ENCODE measurements at places on chromosomes 6 and 20. TPM values are rescaled to one million over a fixed set of nuclear protein-coding genes. Genes with fewer than 3 reads are reported as not detected.

GRCh38 chr20:62368976-62369814 lies 2.1 kb upstream of the LAMA5 start:
- H3K36me3 ChIP-seq = no peaks in the 10 kb centered on the region
- no peak overlapping the region for H3K4me3 ChIP-seq
- peak overlapping the region; percentile 76 for H3K27ac ChIP-seq
- DNase-seq = no peak

DNA sequence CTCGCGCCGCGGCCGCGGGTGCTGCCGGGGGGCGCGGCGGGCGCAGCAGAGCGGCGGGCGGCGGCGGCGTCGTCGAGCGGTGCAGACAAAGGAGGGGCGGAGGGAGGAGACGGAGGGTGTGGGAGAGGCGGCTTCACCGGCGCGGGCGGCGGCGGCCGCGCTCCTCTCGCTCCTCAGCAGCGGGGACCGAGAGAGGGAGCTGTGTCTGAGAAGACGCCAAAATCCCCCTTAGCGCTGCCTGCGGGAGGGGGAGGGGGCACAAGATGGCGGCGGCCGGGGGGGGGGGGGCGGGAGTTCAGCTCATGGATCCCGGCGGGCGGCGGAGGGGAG lies 296 bp downstream of the ADNP start:
- no peaks in the 10 kb centered on the region for H3K27me3 ChIP-seq
- H3K36me3 ChIP-seq = no peaks in the 10 kb centered on the region
- H3K27ac ChIP-seq = peak overlapping the region; percentile 99
- H3K4me1 ChIP-seq = peaks cover 27% of the 10 kb centered on the region
- no peak for DNase-seq

ARFGEF2 gene
- total RNA-seq = 47.8 TPM

- H3K4me3 ChIP-seq = no peak overlapping the region
- no peak overlapping the region for H3K27ac ChIP-seq
- H3K36me3 ChIP-seq = no peaks in the 10 kb centered on the region
- H3K4me1 ChIP-seq = no peaks in the 10 kb centered on the region
Observed at GRCh38 chr6:42724825-42725224, 2.4 kb upstream of the PRPH2 start.

- H3K27me3 ChIP-seq = no peaks in the 10 kb centered on the region
- H3K36me3 ChIP-seq = no peaks in the 10 kb centered on the region
- no peak for DNase-seq
- H3K27ac ChIP-seq = no peak overlapping the region
- H3K4me1 ChIP-seq = no peaks in the 10 kb centered on the region
- no peak overlapping the region for H3K4me3 ChIP-seq
Observed at GRCh38 chr6:112335736-112336135, 11.4 kb upstream of the RFPL4B start.

GRCh38 chr20:52829111-52829510 lies 143.0 kb upstream of the TSHZ2 start:
- no peak for DNase-seq
- H3K4me3 ChIP-seq = no peak overlapping the region
- H3K27me3 ChIP-seq = no peaks in the 10 kb centered on the region
- no peaks in the 10 kb centered on the region for H3K36me3 ChIP-seq
- no peak overlapping the region for H3K27ac ChIP-seq

DNA sequence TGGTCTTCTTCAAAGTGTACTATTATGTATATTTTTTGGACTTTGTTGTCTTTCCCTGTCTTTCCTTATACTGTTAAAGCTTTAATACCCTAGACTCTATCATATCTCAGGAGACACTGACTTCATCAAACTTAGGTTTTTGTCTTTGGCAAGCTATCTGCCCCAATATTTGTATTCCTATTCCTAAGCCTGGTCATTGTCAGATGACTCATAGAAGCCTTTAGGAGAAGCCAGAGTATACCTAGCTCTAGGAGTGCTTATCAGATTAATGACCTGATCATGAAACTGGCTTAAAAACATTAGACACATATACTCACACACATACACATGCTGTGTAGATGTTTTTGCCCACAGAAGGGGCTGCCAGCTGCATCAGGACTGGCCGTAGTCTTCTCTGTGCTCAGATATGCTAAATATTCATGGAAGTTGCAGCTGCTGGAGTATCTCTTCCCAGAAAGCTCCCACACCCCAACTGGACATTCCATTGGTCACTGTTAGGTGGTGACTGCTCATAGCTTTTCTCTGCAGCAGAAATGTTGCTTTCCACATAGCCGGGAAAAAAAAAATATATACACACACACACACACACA lies 102.0 kb downstream of the ANKS1A start:
- no peak overlapping the region for H3K4me3 ChIP-seq
- peaks cover 8% of the 10 kb centered on the region for H3K4me1 ChIP-seq
- no peak overlapping the region for H3K27ac ChIP-seq
- H3K36me3 ChIP-seq = peaks cover 76% of the 10 kb centered on the region
- DNase-seq = no peak

GRCh38 chr6:169534039-169534421 lies 167.8 kb downstream of the WDR27 start:
- no peaks in the 10 kb centered on the region for H3K36me3 ChIP-seq
- H3K27ac ChIP-seq = no peak overlapping the region
- no peak for DNase-seq
- H3K4me3 ChIP-seq = no peak overlapping the region

SLC26A8 gene
- total RNA-seq = not detected

GRCh38 chr6:152943260-152943897 lies 39.5 kb downstream of the FBXO5 start:
- H3K36me3 ChIP-seq = no peaks in the 10 kb centered on the region
- H3K27me3 ChIP-seq = no peaks in the 10 kb centered on the region
- H3K4me3 ChIP-seq = no peak overlapping the region
- H3K4me1 ChIP-seq = no peaks in the 10 kb centered on the region

C6orf141 gene
- not detected for total RNA-seq

ZSCAN26 gene
- total RNA-seq = 14.4 TPM

KCNS1 gene
- 0.38 TPM for total RNA-seq

EPB41L1 gene
- total RNA-seq = 19.0 TPM

C6orf47 gene
- total RNA-seq = 20.9 TPM

DNA sequence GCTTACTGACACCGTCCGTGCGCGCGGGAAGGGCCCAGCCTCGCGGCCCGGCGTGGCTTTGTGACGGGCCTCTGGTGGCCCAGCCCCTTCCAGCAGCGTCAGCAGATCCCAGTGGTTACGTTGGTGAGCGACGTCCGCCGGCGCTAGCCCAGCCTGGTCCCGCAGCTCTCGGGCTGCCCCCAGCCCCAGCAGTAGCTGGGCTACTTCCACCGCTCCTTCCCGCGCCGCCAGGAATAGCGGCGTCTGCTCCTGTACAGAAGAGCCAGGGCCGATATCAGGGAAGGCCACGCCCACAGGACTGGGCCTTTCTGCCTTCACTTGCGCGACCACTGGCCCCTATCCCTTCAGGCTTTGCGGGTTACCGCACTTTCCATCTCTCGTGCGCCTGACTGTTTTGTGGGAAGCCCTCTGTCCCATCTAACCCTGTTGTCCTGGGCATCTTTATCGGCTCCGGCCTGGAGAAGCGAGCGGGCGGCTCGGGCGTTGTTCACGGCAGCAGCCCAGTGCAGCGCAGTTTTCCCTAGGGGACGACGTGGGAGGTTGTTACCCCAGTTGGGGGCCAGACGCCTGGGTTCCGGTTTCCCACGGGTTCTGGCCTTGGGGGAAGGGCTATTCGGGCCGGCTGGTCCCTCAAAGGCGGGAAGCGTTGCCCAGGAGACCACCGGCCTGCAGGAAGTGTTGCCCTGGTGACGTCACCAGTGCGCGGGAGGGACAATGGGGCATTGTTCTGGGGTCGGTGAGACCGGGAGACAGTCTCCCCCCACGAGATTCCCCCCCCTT lies 3.6 kb upstream of the GPSM3 start:
- peak overlapping the region; percentile 42 for H3K4me3 ChIP-seq
- H3K27me3 ChIP-seq = no peaks in the 10 kb centered on the region
- no peaks in the 10 kb centered on the region for H3K36me3 ChIP-seq
- DNase-seq = peak; percentile 98
- H3K4me1 ChIP-seq = peaks cover 4% of the 10 kb centered on the region
- H3K27ac ChIP-seq = peak overlapping the region; percentile 100

- no peaks in the 10 kb centered on the region for H3K27me3 ChIP-seq
- no peak overlapping the region for H3K27ac ChIP-seq
- no peaks in the 10 kb centered on the region for H3K36me3 ChIP-seq
- no peaks in the 10 kb centered on the region for H3K4me1 ChIP-seq
- no peak overlapping the region for H3K4me3 ChIP-seq
- DNase-seq = no peak
Observed at GRCh38 chr6:150347845-150348244, 21.0 kb upstream of the IYD start.

TRIM40 gene
- not detected for total RNA-seq

- no peaks in the 10 kb centered on the region for H3K36me3 ChIP-seq
- no peaks in the 10 kb centered on the region for H3K27me3 ChIP-seq
- no peak for DNase-seq
- H3K4me1 ChIP-seq = no peaks in the 10 kb centered on the region
- H3K4me3 ChIP-seq = no peak overlapping the region
Observed at GRCh38 chr6:130670142-130670541, 157.1 kb upstream of the SMLR1 start.

GRCh38 chr6:143721642-143722041 lies 43.9 kb downstream of the PHACTR2 start:
- no peak for DNase-seq
- H3K4me3 ChIP-seq = no peak overlapping the region
- H3K4me1 ChIP-seq = peaks cover 7% of the 10 kb centered on the region
- H3K27ac ChIP-seq = no peak overlapping the region
- H3K27me3 ChIP-seq = no peaks in the 10 kb centered on the region

TRIM10 gene
- total RNA-seq = not detected

GRCh38 chr6:118253741-118254140 lies 294.4 kb upstream of the PLN start:
- H3K4me3 ChIP-seq = no peak overlapping the region
- H3K4me1 ChIP-seq = no peaks in the 10 kb centered on the region
- no peak overlapping the region for H3K27ac ChIP-seq
- no peak for DNase-seq
- H3K27me3 ChIP-seq = no peaks in the 10 kb centered on the region

ARFGEF3 gene
- 11.9 TPM for total RNA-seq

DEFB124 gene
- total RNA-seq = not detected

DNA sequence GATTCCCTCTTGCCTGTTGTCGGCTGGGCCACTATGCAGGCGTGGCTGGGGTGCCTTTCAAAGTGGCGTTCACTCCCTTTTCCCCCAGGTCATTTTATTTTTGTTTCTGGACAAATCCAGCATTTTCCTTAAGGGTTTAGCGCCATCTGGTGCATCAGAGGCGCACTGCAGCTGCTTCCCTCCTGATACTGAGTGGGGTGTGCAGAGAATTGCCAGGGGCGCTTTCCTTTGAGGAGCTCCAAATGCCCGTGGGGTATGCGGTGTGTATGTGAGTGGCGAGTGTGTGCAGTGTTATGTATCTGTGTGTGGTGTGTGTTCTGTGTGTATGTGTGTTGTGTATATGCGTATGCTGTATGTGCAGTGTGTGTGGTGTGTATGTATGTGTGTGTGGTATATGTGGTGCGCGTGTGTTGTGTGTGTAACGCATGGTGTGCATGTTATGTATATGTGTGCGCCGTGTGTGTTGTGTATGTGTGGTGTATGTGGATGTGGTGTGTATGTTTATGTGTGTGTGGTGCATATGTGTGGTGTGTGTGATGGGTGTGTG lies 100.1 kb upstream of the AGPAT4 start:
- peak; percentile 63 for DNase-seq
- no peak overlapping the region for H3K4me3 ChIP-seq
- no peaks in the 10 kb centered on the region for H3K4me1 ChIP-seq
- no peaks in the 10 kb centered on the region for H3K27me3 ChIP-seq
- H3K36me3 ChIP-seq = no peaks in the 10 kb centered on the region

NR2E1 gene
- not detected for total RNA-seq

PIM1 gene
- total RNA-seq = 7.5 TPM

DNA sequence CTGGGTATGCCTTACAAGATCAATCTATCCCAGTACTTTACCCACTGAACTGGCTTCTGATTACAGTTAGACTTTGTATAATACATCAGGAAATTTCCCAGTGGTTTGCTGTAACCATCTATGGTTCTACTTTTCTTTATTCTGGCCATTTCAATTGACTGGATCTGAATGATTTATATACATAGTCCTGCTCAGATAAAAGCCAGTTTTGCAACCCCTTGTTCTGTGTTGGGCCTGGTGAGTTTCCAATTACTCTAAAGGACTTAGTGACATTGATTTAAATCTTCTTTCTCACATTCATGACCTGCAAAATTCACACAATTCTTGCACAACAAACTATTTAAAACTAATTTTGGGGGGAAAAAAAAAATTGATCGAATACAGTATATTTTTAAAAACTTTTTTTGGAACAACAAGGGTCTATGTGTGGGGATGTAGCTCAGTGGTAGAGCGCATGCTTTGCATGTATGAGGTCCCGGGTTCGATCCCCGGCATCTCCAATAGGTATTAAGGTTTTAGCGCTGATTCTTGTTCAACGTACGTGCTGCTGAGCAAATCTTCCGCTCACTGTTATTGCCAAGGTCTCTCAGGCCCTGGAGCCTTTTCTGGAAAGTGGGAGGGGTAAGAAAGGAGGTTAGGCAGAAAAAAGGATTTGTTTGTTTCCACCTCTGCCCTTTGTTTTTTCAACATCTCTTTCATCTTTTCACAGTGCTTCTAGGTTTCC lies 117.5 kb downstream of the GPX5 start:
- no peaks in the 10 kb centered on the region for H3K36me3 ChIP-seq
- no peak for DNase-seq
- no peaks in the 10 kb centered on the region for H3K4me1 ChIP-seq

DNA sequence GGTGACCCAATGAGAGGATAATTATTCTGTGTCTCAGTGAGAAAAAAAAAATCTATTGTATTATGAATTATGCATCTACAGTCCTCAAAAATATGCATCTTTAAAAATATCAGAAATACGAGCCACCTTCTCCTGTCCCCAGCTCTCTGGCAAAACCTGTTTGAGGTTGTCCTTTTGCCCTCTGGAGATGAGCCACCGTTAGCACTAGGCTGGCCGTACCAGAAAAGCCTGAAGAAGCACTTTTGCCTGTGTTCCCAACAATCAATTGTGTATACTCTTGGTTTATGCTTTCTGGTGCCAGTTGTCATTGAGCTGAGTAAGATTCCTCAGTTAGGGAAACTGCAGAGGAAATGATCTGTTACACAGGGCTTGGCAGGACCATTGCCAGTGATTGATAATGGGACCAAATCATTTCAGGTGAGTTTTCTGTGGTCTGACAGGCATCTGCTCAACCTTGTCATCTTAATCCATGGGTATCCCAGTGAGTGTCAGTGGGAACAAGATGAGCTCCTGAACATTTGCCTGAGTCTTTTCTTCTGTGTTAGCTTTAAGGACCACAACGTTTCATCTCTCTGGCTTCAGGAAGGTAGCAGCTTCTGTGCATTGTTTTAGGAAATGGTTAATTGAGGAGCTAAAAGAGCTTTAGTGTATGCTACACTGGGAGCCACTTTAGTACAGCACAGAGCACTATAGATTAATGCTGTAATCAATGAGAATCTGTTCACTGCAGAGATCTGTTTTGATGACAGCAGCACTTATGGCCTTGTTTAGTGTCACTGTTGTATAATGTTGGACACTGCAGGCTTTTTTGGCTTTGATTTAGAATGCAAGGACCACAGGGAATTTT lies 330.1 kb downstream of the RIMS1 start:
- no peaks in the 10 kb centered on the region for H3K4me1 ChIP-seq
- H3K27ac ChIP-seq = no peak overlapping the region
- DNase-seq = no peak
- H3K4me3 ChIP-seq = no peak overlapping the region

- peaks cover 1% of the 10 kb centered on the region for H3K4me1 ChIP-seq
- no peak for DNase-seq
- H3K4me3 ChIP-seq = no peak overlapping the region
- no peak overlapping the region for H3K27ac ChIP-seq
Observed at GRCh38 chr6:15346315-15346714, 100.4 kb downstream of the JARID2 start.

- no peak overlapping the region for H3K4me3 ChIP-seq
- no peaks in the 10 kb centered on the region for H3K27me3 ChIP-seq
- no peaks in the 10 kb centered on the region for H3K4me1 ChIP-seq
- no peak overlapping the region for H3K27ac ChIP-seq
- no peak for DNase-seq
Observed at GRCh38 chr20:30630761-30631160, 626.7 kb upstream of the DEFB115 start.
